ENCODE measurements at places on chromosomes 12 and 14.

DNA sequence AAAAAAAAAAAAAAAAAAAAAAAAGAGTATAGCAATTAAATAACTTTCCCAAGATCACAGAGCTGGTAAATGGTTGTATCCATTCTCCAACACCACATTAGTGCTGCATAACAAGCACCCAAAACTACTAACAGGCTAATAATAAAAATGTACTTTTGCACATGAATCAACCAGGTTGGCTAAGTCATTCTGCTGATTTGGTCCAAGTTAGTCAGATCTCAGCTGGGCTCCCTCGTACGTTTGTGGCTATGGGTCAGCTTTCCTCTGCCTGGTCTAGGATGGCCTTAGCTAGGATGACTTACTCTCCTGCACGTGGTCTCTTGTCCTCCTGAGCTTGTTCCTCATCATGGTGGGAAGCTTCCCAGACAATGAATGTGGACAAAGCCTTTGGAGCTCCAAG is 7.9 kb upstream of the PLEKHG6 start:
- DNase-seq: no peak

DNA sequence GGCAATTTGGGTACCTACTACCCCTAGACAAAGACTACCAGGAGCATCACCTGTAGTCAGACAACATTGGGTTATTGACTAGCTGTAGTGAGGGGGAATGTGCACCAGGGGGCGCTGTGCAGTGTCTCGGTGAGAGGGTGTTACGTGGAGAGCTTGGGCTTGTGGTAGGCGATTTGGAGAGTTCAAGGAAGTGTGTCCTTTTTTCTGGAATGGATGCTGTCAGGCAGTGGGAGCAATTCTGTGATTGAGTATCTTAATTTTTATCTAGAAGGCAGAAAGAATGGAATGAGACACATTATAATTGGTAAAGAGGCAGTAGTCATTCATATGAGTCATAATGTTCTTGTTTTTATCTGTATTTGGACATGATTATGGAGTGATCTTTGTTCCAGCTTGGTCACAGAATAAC is 187.7 kb downstream of the GALC start:
- DNase-seq: peak; percentile 3

DNA sequence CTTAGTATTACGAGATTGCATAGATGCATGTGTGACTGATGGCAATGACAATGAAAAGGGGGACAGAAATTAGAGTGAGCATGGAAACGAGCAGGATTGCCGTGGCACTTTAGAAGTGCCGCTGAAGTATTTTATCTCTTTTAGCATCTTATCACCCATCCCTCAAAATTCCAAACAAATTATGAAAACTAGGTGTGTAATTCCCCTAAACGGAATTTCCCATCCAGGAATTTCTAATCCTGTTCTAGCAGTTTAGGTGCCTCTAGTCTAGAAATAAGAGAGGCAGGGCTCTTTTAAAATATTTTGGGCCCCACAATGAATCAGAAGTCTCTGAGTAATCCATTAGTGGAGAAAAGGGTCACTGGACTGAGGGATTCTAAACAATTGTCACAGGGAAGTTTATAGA is 947 bp downstream of the TMEM52B start:
- DNase-seq: no peak

GRCh38 chr14:61513986-61514830 is 181.1 kb upstream of the HIF1A start:
- DNase-seq: no peak

GRCh38 chr12:47165934-47166333 is 86.2 kb upstream of the AMIGO2 start:
- DNase-seq: no peak

DNA sequence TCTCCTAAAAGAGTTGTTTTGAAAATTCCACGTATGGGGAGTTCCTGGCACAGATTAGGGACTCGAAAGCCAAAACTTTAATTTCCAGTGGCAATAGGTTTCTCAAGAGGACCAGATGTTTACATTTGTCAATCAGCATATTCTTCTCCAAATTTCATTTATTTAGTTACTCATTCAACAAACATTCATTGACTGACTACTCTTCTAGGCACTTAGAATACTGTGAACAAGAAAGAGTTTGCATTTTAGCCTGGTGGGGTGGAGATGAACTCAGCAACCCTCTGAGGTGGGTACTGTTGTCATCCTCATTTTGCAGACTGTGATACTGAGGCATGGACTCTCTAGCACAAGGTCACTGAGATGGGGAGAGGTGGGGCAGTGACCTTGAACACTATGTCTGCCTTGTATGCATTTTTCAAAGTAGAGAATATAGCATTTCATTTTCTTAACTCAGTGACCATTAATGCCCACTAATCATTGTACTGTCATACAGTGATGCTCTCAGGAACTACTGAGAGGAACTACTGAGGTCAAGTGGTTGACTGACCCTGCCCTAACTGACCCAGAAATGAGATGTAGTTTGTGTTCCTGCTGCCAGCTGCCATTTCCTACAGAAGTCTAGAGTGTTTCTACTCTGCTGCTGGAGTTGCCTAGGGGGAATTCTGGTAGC is 2.2 kb downstream of the L3HYPDH start:
- no peak for DNase-seq

DNA sequence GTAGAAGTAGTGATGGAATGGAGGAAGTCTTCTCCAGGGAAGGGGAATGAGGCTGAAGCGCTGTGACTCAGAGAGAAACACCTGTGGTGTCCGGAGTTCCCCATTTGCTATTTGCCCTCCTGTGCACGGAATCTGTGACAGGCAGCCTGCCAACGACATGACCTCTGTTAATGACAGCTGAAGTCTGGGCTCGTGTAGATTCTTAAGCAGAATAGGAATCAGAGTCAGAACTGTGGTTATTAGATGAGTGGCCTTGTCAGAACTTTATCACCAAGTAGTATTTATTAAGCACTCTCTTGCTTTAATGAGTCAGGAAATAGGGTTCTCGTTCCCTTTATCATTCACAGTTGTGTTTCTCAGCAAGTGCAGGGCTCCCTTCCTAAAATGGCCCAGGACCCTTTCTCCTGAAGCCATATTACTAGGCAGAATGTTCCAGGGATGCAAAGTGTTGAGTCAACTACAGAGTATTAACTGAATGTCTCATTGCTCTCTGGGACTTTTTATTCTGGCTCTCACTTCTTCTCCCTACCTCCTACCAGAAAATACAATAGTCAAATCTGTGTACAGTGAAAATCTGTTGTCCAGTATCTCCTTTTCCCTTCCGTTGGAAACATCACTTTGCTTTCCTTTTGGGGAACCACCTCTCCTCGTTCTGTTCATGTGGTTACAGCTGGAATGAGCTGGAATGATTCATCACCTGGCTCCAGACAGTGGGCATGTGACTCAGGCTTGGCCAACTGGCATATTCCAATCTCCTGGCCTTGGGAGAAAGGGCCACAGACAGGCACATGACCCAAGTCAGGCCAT is 77.8 kb upstream of the MAX start:
- no peak for DNase-seq

DNA sequence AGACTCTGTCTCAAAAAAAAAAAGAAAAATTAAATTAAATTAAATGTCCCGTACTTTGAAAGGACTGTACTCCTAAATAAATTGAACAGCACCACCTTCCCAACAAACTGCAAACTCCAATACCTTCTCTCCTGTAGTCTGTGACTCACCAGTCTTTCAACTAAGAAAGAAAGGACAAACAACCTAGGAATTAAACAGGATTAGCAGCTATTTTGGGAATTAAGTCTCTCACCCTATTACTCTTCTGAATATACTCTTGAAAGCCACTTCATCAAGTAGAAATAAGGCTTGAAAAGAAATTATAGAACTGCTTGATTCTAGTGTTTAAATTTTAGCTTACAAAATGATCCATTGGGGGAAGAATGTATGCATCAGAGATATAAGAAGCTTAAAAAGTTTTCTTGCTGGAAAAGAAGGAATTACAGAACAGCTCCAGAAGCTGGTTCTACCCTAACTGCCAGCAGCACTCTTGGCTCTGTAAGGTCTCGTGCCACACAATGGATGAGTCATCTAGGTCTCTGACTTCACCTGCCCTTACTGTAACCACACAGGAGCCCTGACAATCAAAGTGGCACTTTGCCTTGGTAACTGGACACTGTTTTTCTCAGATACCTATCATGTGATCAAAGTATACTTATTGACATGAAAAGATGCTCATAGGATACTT is 57.0 kb upstream of the CERS5 start:
- DNase-seq: no peak

DNA sequence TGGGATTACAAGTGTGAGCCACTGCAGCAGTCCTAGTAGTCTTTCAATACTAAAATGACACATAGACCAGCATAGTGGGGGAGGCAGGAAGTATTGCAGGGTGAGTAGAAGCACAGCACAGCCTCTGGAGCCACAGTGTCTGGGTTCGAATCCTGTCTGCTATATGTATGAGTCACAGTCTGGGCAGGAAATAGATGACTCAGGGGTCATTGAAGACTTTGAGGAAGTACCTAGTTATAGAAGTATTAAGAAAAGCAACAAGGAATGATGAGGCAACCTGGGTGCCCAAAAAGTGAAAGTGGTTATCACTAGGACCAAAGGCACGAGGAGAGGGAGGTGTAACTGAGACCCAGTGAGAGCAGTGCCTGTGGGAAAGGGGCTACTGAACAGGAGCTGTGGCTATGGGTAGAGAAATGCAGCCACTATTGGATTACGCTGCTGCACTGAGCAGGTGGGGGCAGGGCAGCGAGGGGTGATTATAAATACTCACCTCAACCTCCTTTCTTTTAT is 124.0 kb downstream of the PDE3A start:
- no peak for DNase-seq

DNA sequence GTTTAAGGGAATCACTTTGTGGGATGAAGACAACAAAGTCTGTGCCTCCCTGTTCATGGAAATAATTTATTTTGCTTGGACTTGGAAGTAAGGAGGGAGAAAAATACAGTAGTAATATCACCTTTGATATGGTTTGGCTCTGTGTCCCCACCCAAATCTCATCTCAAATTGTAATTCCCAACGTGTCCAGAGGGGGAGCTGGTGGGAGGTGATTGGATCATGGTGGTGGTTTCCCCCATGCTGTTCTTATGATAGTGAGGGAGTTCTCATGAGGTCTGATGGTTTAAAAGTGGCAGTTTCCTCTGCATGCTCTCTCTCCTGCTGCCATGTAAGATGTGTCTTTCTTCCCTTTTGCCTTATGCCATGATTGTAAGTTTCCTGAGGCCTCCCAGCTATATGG is 460.7 kb downstream of the NOVA1 start:
- no peak for DNase-seq
